ENCODE measurements at places on chromosomes 5 and 9. TPM values are rescaled to one million over a fixed set of nuclear protein-coding genes. Genes with fewer than 3 reads are reported as not detected.

OR1J2 gene
- not detected for total RNA-seq

CTSV gene
- 9.6 TPM for total RNA-seq

HK3 gene
- 0.43 TPM for total RNA-seq

CARD9 gene
- 1.4 TPM for total RNA-seq

SAPCD2 gene
- 51.3 TPM for total RNA-seq

DAB2IP gene
- total RNA-seq: 11.6 TPM

SLC27A6 gene
- total RNA-seq: not detected

RALGPS1 gene
- total RNA-seq: 4.0 TPM

AQP7 gene
- total RNA-seq: not detected

MYOT gene
- total RNA-seq: not detected

TLX3 gene
- total RNA-seq: 0.87 TPM

FCN1 gene
- total RNA-seq: not detected

KCNT1 gene
- total RNA-seq: not detected

PTGDS gene
- total RNA-seq: not detected

SAXO1 gene
- not detected for total RNA-seq

EIF4E1B gene
- total RNA-seq: not detected

Data from epithelial cell of proximal tubule (primary cell).